ENCODE measurements at places on chromosomes 2 and 18.

GRCh38 chr2:32663864-32664263 is 36.0 kb downstream of the TTC27 start:
- no peak for DNase-seq

GRCh38 chr2:75547345-75548035 is 13.2 kb downstream of the EVA1A start:
- DNase-seq: no peak

DNA sequence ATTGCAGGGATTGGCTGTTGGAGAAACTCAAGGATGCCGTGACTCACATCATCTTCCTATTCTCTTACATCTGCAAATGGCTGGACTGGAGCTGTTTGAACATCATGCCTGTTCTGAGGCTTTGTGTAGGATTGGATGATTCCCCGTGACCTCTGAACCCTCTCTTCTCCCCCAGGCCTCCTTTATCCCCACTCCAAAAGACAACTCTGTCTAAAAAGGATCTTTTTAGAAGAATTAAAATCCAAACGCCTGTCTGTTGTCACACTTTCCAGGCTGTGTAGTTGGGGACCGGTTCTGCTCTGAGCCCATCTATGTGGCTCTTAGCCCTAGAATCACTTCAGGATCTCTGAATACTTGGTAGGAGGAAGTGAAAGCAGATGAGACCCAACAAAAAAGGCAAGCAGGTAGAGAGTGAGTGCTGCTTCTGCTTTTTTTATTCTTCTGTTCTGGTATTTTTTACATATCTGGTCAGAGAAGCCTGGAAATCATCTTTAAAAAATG is 565 bp downstream of the SP140 start:
- DNase-seq: no peak

GRCh38 chr2:168432100-168432499 is 24.0 kb upstream of the CERS6 start:
- no peak for DNase-seq

DNA sequence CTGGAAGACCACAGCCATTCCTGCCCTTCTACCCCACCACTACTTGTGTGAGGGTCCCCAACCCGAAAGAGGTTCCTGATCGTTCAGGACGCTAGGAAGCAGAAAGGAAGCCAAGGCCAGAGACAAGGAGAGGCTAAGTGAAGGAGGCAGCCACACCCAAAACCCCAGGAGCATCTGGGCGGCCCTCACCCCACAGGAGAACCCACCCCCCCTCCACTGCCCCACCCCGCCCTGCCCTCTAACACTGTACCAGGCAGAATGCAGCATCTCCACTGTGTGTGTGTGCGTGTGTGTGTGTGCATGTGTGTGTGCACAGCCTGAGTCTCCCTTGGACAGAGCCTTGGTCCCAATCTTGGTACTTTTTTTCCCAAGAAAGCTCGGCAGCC is 207.5 kb upstream of the HAAO start:
- DNase-seq: no peak

- no peak for DNase-seq
These were observed 65.3 kb downstream of the BIRC6 start for GRCh38 chr2:32422133-32422532.

DNA sequence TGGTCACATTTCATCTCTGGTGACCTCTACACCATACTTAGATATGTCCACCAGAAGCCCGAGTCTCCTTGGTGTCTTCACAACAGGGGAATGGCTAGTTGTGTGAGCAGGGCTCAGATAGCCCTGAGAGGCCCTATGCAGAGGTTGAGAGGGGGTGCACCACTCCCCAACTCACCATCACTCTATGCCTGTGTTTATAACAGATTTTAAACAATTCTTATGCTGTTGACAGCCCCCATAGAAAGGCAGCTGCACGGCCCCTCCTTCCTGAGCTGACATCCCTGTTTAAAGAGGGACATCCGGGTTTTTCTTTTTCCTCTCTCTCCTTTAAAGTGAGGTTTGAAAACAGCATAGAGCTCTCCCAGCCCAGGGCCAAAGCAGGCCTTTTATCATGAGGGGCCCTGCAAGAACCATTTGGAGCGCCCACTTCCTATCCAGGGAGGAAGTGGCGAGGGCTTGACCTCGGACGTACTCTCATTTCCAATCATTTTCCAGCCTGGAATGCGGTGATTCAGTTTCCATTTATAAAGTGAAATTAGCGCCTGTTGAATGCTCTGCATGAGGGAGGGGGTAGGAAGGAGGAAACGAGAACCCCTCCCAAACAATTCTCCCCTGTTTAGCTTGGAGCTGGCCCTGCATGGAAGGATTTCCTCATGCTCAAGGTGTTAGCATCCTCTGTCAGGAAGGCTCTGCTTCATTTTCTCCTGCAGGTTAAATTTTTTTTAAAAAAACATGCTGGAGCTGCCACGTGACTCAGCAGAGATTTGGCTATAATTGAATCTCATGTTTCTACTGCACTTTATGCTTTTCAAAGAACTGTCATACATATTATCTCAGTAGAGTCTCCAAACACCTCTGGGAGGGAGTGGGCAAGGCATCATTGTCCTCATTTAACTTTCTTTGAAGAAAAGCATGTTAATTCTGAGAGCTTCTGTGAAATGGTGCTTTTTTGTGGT is 117.5 kb downstream of the DDX1 start:
- DNase-seq: peak; percentile 93

GRCh38 chr2:241944821-241945220 is 75.3 kb downstream of the RTP5 start:
- no peak for DNase-seq

DNA sequence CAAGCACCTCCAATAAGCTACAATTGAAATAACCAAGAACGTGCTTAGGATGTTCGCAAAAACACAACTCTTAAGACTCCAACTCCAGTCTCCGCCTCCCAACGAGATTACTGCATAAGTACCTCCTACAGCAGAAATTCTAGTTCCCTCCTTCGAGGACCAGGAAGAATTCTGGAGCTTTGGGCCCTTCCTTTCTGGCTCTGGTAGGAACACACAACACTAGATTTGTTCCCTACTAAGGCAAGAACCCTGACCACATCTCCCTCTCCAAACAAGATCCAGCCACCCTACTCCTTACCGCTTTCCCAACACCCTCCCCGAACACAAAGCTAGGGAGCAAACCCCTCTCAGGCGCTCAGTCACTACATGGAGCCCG is 721 bp downstream of the ADAM17 start:
- peak; percentile 61 for DNase-seq

DNA sequence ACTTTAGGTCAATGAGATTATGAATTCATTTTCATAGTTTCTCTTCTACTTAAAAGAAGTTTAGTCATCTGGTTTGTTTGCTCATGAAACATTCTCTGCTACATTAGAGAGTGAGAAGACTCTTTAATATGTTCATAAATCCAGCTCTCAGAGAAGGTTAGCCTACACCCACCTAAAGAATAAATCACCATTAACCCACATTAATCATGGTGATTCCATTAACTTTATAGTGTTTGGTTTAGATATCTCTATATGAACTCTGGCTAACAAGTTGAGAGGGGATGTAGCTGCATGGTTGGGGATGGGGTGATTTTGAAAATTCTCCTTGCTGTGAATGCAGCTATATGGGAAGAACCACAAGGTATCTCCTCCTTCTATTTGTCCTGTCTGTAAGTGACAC is 10.7 kb downstream of the TFPI start:
- no peak for DNase-seq

- no peak for DNase-seq
These were observed 4.9 kb downstream of the OTOF start for GRCh38 chr2:26472821-26473655.

DNA sequence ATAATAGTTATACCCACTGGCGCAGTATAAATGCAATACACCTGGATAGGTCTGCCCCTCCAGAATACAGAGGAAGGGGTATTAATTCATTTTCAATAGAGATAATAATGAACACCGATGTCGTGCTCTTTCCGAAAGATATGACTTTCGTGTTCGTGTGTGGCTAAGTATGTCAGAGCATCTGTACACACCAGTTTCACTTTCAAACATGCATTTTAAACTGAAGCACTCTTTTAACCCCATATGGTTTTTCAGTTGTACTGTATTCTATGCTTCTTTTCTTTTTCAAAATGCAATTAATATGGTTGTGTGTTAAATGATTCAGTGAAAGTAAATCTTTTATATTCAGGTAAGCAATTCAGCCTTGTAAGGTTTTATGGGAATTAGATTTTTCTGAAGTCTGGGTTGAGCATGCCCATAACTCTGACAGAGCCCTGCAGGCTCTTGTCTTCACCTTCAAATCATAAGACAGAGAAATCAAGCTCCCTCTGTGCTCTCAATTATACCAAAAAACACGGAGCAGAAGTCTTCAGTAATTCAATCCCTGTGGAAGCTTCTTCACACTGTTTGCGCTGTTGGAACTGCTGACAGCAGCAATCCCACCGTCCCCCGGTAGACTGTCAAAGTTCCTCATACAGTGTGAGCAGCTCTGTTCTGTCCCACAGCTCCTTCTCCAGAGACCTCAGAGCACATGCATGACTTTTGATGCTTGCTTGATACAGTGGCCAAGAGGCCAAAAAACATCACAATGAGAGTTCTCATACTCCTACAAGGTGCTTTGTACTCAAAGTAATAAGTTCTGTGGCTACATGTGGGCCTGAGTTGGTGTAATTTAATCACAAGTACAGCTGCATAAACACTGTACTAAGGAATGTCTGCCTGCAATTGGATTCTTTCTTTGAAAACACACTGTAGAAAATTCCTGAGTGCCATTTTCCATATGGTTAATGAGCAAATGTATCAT is 186.8 kb downstream of the ZNF521 start:
- peak; percentile 21 for DNase-seq

DNA sequence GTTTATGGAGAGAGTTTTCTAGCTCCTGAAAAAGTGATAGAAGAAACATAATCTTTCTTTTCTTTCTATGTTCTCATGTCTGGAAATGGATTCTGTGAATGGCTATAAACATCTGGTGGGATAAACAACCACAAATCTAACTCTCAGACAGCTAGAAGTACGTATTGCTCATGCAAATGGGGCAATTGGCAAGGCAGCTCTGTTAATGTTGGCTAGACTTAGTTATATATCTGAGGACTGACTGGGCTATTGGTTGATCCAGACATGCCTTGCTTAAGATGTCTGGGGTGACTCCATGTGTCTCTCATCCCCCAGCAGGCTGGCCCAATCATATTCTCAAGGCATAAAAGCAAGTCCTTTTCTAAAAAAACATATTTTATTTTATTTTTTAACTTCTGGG is 939.2 kb upstream of the NRXN1 start:
- no peak for DNase-seq

DNA sequence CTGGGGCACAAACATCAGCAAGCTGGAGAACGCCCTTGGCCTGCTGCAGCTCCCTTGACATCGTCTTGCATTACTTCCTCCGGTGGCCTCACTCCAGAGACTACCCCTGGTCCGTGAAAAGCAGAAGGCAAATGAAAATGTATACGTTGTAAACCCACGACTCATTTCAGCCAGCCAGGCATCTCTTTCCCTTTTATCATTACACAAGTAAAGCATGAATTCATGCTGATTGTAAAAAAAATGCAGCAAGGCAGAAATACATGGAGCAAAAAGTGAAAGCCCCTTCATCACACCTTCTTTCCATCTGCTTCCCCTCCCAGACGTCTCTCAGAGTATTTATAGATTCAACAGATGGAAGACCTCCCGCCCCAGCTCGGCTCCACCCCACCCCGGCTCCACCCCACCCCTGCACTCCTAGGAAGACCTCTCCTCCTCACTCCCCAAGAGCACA is 41.6 kb upstream of the RALBP1 start:
- peak; percentile 52 for DNase-seq

- DNase-seq: peak; percentile 48
These were observed 233.5 kb upstream of the ATP5MC3 start for GRCh38 chr2:175414882-175415487.

- DNase-seq: no peak
These were observed 78.3 kb downstream of the ADAM23 start for GRCh38 chr2:206521612-206522011.

DNA sequence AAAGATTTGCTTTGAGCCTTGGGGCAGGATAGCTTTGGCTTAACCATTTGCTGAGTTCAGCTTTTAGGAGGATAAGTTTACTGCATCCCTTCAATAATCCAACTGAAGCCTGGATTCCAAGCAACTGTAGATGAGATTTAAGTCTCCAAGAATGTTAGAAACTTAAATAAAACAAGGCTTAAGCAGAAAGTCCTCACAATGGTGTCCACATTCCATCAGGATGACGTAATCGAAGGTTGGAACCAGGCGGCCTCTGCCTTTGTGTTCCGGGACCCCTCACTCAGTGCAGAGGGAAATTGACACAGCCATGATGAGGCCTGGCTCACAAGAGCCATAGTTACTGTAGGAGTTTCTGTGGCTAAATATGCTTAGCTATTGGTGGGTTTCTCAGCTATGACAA is 260.4 kb downstream of the LPIN1 start:
- no peak for DNase-seq

GRCh38 chr2:41907771-41908207 is 140.0 kb upstream of the PKDCC start:
- DNase-seq: no peak

DNA sequence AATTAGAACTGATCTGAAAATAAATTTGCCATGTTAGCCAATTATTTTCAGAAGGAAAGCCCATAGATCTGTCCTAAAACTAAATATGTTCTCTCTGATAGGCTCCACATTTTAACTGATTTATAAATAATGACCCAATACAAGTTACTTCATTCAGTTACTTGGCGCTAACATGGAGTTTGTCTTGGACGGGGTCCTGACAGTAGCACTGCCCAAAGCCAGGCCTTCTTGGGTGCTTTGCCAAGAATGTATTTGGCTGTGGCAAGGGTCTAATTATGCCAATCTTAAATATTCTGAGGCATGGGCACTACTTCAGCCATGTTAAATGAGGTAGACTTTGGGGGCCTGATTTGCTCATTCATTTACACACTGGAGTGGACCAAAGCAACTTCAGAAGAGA is 135.0 kb upstream of the PKDCC start:
- DNase-seq: no peak

DNA sequence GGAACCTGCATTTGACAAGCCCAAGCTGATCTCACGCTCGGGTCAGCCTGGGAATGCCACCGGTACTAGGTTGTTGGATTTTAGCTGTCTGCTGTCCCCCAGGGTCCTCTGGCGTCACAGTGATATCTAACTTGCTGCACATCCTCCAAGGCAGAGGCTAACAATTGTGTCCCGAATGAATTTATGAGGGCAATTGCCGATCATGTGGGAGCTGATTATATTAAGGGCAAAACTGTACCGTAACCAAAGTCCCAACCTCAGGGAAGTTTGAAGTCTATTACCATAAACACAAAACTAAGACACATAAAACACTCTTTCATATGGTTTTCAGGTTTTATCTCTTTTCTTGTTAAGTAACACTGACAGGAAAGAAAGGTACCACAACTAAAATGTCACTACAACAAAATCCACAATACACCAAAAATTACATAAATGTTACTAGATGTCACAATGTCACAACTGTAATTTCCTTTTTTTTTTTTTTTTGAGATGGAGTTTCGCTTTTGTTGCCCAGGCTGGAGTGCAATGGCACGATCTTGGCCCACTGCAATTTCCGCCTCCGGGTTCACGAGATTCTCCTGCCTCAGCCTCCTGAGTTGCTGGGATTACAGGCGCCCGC is 6.7 kb downstream of the UXS1 start:
- DNase-seq: no peak

DNA sequence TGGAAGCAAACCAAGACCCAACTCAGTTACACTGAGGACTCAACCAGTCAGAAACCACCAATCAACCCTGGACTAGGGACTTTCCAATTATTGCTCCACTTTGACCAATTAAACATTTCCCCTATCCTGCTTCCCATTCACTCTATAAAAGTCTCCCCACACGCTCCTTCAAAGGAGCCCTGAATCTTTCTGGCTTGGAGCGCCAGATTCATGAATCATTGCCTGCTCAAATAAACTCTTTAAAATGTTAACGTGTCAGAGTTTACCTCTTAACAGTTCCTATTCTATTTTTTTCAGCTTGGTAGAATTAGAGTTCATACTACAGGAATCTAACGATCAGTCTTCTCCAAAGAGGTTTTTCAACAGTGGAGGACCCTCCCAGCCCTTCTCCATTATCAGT is 20.7 kb upstream of the SULT1C2 start:
- DNase-seq: no peak

All from SK-N-DZ (cell line).